ENCODE measurements at places on chromosomes 5 and 9. TPM values are rescaled to one million over a fixed set of nuclear protein-coding genes. Genes with fewer than 3 reads are reported as not detected.

GRCh38 chr9:128945798-128946501 lies 1.5 kb downstream of the DOLK start:
- DNase-seq = no peak

- no peak for DNase-seq
Observed at GRCh38 chr9:18451406-18451805, 22.5 kb upstream of the ADAMTSL1 start.

DNA sequence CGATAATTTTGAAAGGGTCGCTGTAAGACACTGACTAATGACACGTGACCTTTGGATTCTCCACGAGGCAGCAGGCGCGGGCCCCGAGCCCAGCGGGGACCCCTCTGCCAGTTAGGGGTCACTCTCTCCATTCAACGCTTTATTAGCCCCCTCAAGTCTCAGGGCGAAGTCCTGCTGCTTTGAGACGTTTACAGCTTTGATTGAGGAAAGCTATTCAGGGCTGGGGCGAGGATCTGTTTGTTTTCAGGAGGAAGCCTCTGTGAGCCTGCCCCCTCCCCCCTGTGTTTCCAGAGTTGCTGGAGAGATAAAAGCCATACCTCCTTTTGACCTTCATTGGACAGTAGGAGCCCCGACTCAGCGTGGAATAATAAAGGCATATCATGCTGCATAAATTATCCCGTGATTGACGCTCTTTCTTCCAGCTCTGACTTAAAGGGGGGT lies 31.4 kb upstream of the MSX2 start:
- DNase-seq = no peak

GRCh38 chr5:116935561-116936162 lies 361.0 kb upstream of the SEMA6A start:
- DNase-seq = no peak

DNA sequence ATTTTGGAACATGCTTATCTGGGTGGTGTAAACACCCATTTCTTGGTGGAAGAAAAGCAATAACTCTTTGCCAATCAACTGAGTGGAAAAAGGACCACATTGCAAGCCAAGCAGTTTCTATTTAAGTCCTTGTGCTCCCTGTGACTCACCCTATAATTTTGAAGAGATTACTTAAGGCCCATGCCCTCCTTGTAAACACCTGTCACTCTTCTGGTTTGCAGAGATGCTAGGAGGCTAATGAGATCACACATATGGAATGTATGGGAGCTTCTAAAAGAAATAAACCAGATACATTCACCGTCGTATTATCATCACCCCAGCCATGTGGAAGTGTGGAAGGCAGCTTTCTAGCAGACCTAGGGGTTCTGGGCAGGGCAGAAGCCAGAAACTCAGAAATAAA lies 337.1 kb downstream of the GADD45G start:
- peak; percentile 91 for DNase-seq

DNA sequence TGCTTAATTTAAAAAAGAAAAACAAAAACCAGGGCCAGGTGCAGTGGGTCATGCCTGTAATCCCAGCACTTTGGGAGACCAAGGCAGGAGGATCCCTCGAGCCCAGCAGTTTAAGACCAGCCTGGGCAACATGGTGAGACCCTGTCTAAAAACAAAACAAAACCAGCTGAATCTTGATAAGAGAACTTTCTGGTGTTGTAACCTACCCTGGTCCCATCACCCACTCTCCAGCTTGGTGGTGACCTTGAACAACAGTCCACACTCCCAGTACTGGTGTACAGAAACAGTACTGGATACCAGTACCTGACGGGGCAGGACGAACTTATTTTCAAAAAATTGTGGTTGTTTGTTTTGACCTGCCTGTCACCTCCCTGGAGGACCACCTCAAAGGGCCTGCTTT lies 30.9 kb downstream of the CLTA start:
- no peak for DNase-seq

SH3GL2 gene
- total RNA-seq = under 0.01 TPM
